ENCODE measurements at places on chromosomes 2 and 18.

- no peak for DNase-seq
These were observed 25.2 kb upstream of the ASB1 start for GRCh38 chr2:238401551-238401950.

- no peak for DNase-seq
These were observed 97.7 kb downstream of the CDC42EP3 start for GRCh38 chr2:37573451-37574388.

DNA sequence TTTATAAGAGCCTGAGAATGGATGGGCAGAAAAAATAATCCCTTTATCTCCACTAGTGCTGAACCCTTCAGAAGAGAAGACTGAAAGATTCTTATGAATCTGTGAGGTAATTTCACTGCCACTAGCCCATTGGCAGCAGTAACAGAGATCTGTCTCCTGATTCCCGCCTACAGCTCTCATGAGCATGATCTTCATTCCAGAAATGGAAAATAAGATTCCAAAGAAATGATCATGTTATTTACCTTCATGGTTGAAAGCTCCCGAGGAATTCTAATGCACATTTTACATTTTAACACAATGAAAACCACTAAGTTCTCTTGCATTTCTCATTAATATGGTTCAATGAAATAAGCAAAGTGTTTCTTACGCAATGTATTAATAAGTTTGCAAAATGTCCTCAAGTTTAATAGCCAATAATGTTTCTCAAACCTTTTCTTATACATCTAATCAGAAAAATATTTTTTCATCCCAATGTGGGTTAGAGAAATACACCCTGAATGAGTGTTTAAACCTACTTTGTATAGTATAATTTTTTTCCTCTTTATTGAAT is 905.6 kb downstream of the TMEM182 start:
- DNase-seq: no peak

GRCh38 chr2:231615058-231615671 is 22.5 kb downstream of the TEX44 start:
- no peak for DNase-seq

- no peak for DNase-seq
These were observed 199.9 kb upstream of the PKDCC start for GRCh38 chr2:41847744-41848441.

DNA sequence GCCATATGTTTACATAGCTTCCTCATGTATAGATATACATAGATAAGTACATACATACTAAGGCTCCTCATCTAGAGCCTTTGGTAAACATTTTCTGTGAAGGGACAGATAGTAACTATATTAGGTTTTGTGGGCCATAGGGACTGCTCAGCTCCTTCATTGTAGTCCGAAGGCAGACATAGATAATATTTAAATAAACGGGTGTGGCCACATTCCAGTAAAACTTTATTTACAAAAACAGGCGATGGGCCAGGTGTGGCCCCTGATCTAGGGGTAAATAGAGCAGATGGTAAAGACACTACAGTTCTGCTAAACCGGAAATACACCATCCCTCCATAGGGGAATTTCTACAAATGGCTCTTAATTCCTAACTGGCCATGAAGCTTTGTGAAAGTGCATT is 7.3 kb downstream of the COQ10B start:
- no peak for DNase-seq

- DNase-seq: no peak
These were observed 3.9 kb downstream of the KRTCAP3 start for GRCh38 chr2:27446057-27446456.

- DNase-seq: no peak
These were observed 8.2 kb downstream of the IGFBP5 start for GRCh38 chr2:216687111-216687510.

GRCh38 chr2:20595439-20596192 is 55.3 kb downstream of the HS1BP3 start:
- DNase-seq: no peak

DNA sequence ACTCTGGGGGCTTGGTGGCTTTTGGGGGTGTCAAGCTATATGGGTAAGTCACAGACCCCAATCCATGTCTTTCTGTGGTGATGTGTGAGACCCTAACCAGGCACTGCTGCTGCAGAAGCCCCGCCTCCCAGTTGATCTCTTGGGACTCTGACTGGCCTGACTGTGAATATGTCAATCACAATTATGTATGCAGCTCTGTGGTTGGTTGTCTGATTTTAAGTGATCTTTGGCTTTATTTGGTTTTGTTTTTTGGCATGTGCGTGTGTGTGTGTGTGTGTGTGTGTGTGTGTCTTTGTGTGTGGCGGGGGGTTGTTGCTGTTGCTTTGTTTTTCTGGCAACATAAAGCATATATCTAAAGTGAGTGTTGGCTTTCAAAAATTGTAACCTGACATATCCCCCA is 78.5 kb upstream of the GLS start:
- no peak for DNase-seq

- no peak for DNase-seq
These were observed 302.1 kb downstream of the HRH4 start for GRCh38 chr18:24762511-24762910.

GRCh38 chr2:235551965-235552364 is 58.1 kb downstream of the AGAP1 start:
- no peak for DNase-seq

- DNase-seq: no peak
These were observed 6.5 kb downstream of the SP5 start for GRCh38 chr2:170721678-170722077.

GRCh38 chr2:194557993-194558392 is 1099.0 kb upstream of the SLC39A10 start:
- DNase-seq: no peak

DNA sequence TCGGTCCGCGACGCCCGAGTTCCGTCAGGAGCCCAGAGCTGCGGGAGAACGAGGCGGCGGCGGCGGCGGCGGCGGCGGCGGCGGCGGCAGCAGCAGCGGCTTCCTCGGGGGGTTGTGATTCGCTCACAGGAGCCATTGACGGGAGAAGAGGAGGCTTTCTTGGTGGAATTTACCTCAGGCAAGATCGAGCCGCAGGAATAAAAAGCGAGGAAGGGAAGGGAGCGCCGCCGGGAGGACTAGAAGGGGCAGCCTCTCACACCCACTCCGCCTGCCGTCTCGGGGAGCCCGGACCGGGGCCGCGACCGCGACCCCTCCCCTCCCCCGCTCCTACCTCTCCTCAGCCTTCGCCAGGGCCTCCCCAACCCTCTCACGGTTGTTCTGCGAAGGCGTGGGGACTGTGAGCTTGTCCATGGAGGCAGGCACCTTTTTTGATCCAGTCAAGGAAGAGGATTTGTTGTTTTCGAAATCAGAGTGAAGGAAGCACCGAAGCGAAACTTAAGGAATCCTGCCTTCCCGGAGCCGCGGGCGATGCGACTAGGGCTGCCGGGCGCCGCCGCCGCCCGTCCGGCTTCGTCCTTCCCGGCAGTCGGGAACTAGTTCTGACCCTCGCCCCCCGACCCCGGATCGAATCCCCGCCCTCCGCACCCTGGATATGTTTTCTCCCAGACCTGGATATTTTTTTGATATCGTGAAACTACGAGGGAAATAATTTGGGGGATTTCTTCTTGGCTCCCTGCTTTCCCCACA is 506 bp downstream of the BMPR2 start:
- no peak for DNase-seq

DNA sequence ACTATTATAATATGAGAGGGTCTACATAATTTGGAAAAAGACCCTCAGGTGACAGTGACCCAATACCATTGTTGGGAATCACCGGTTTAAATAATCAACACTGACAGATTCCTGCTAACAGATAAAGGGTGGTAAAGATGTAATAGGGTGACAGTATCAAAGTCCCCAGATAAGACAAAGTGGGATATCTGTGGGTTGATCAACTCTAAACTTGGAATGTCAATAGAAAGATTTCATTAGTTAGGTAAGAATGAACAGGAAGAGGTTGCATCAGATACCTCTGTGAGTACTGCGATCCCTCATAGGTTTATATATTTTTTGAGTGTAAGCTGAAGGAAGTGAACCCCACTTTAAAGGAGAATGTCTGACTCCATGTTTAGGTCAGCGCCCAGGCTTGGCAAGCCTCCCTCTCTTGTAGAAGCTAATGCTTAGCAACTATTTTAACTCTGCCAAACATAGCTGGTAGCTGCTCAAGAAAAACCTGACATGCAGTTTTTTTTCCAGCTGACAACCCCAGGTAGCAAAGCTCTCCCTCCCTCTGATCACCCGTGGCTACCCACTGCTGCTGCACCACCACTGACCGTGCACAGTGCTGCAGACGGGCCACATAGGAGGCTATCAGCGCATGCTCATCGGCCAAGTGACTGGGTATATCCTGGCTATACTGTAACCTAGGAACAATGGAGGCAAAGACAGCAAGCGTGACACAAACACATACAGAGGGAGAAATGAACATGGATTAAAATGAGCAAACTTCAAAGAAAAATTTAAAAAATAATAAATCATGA is 113.3 kb upstream of the DNMT3A start:
- no peak for DNase-seq

DNA sequence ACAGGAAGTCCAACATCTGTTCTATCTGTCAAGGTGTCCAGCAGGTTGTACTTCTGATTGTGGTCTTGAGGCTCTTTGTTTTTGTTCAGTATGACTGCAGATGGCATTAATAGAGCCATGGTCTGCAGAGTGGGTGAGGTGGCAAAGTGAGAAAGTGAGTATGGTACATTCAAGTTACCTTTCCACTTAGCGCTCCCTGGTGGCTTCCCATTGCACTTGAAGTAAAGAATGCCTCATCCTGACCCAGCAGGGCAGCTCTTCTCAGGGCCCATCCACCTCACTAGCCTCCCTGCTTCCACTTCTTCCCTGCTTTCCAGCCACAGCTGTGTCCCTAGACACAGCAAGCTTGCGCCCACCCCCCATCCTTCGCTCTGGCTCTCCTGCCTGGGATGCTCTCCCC is 148.0 kb upstream of the ALPP start:
- DNase-seq: no peak

DNA sequence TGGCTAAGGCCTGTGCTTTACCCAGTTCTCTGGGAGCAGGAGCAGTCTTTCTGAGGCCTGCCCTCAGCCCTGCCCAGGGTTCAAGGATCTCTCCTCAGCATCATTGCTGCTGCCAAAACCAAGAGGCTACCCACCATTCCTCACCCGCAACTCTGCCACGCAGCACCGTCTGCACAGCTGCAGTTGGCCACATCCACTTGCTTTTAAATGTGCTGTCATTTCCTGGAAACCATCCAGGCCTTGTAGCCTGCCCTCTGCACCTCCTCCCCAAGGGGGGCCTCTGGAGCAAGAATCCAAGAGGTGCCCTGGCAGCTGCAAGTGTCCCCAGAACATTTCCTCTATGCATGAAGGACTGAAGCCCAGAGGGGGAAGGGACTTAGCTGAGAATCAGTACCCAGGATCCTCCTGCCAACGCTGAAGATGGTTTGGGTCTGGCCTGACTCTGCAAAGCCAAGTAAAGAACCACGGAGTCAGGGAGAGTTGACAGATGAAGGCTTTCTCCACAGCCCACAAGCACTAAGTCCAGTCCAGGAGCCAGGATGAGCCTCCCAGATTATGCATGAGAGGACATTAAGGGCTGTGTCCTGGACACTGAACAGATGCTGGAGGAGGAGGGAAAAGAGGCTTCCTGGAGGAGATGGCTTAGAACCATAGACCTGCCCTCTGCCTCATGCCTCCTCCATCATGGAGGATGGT is 14.9 kb downstream of the EMX1 start:
- peak; percentile 18 for DNase-seq

DNA sequence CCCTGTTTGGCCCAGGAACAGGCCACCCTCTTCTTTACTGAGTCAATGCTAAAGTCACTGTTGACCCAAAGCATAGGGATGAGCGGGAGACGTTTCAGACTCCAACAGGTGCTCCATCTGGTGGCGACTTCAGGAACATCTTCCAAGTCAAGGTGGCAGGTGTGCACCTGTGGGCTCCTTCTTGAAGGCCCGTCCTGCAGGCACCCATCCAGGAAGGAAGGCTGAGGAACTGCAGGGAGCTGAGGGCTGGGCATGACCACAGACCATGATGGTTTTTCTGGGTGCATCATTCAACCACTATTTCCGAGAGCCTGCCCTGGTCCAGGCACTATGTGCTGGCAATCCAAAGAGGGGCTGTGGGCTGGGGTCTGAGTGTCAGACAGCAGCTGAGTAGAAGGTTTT is 142.8 kb downstream of the NDUFA10 start:
- DNase-seq: no peak

DNA sequence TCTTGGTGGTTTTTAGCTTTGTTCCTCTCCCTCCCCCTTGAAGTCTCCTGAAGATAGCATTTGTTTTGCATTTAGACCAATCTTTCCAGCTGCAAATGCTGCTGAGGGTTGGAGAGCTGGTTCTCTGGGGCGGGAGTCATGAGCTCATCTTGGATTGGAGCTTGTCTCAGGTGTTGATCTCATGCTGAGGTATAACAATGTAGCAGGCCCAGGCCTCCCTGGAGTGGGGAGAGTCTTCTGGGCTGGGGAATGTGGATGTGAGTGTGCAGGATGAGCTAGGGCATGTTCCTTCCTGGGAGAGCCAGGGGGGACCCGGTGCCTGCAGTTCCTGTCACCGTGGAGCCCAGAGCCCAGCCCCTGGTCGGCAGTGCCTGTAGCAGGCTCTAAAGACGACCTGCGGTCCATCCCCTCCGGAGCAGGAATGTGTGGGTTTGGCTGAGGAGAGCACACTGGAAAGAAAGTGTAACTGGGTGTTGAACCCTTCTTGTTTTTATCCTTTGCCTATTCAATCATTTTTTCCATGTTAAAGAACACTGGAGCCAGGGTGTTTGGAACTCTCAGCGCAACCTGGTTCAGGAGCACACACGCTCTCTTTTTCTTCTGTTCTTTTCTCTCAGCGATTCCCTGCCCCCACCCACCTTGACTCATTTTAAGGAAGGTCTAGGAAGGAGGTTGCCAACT is 2.7 kb downstream of the ZNF532 start:
- DNase-seq: no peak

DNA sequence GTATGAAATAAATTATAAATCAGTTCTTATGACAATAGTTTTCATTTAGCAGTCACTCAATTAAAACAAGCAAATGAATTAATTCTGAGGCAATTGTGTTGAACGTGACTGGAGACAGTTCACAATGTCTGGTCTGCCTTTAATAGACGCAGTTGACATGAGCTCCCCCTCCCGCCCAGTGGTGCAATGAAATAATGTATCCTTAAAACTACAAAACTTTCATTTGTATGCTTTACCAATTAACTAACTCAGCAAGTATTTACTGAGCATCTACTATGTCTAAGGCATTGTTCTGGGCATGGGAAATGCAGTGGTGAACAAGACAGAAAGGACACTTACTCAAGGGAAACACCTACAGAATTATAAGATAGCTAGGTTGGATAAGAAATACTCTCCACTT is 3.5 kb upstream of the DSC2 start:
- no peak for DNase-seq

DNA sequence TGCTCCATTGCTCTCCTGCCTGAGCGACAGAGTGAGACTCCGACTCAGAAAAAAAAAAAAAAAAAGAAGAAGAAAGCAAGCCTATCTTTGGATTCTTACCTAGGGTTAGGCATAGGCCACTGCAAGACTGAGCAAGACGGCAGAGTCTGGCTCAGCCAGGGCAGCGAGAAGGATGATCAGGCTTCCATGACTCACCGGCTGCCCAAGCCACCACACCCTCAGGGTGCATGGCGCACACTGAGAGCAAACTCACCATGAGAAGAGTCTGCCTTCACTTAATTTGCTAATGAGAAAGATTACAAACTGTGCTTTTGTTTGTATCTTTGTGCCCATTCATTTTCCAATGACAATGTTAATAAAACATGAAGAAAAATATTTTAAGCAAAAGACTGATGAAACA is 8.2 kb downstream of the FAM110C start:
- DNase-seq: no peak

- DNase-seq: no peak
These were observed 4.4 kb downstream of the EVX2 start for GRCh38 chr2:176079285-176079830.
